ENCODE measurements at places on chromosomes 1 and 21.

GRCh38 chr1:14519976-14520375, 78.5 kb upstream of the KAZN start:
- no peak for DNase-seq

GRCh38 chr1:8412183-8412831, 94.4 kb downstream of the SLC45A1 start:
- no peak for DNase-seq

DNA sequence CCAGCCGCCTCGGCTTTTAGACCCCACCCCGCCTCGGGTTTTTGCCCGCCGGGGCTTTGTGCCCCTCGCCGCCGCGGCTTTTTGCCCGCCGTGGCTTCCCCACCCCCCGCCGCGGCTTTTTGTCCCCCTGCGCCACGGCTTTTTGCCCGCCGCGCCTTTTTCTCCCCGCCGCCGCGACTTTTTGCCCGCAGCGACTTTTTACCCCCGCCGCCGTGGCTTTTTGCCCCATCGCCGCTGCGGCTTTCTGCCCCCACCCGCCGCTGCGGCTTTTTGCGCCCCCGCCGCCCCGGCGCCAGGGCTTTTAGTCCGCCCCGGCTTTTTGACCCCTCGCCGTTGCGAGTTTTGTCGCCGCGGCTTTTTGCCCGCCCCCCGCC, 474.4 kb downstream of the FAM72C start:
- no peak for DNase-seq

GRCh38 chr1:101290119-101290921, 53.5 kb downstream of the S1PR1 start:
- DNase-seq: no peak

GRCh38 chr21:44521301-44521927, 18.6 kb downstream of the KRTAP10-1 start:
- no peak for DNase-seq

- DNase-seq: no peak
These were observed 15.3 kb upstream of the KLHDC8A start for GRCh38 chr1:205371871-205372660.

GRCh38 chr21:21233051-21233450, 234.8 kb downstream of the NCAM2 start:
- DNase-seq: no peak

DNA sequence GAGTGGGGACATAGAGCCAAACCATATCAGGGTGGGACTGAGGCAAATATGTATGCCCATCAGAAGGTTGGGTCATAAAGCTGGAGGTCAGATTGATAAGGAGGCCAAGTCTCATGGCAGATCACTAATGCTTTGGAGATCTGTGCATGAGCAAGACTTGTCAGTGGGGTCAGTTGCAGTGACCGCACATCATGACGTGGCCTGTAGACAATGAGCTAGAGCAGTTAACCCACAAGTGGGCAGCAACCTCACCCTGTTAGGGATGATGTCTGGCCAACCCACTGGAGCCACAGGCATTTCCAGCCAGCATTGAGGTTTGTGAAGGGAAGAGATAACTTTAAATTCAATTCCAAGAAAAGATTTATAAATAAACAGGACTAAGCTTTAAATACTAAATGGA, 66.7 kb downstream of the XCL1 start:
- no peak for DNase-seq

GRCh38 chr1:53470584-53470983, 11.4 kb downstream of the DMRTB1 start:
- DNase-seq: no peak

DNA sequence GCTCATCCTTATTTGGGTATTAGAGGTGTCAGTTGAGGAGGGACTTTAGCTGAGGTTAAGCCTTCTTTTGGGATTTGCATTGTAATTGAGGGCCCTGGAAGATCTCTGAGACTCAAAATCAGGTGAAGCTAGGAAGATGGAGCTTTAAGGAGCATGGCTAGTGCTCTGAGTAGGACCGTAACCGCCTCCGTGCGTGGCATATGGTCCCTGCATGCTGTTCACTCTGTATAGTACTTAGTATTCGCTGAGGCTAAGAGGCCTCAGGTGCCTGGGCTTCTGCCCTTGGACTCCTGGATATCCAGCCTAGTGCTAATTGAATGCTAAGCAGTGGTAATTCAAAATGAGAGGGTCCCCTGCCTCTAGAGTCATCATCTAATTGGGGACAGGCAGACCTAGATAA, 22.5 kb downstream of the NSUN4 start:
- no peak for DNase-seq

GRCh38 chr1:245179706-245180105, 24.9 kb downstream of the KIF26B start:
- DNase-seq: no peak

DNA sequence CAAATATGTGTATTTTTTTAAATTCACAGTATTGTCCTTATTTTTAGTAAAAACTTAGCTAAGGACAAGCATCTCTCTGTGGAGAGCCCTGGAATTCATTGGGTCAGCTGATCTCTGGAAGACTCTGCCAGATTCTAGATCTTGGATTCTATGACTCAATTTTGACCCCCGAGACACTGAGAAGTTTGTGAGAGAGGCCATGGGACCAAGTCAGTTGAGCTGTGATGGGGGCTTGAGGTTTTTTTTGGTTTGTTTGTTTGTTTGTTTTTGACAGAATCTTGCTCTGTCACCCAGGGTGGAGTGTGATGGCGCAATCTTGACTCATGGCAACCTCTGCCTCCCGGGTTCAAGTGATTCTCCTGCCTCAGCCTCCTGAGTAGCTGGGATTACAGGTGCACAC, 13.5 kb downstream of the SHISA4 start:
- DNase-seq: no peak

GRCh38 chr1:92817986-92818764, 13.7 kb upstream of the RPL5 start:
- DNase-seq: no peak

DNA sequence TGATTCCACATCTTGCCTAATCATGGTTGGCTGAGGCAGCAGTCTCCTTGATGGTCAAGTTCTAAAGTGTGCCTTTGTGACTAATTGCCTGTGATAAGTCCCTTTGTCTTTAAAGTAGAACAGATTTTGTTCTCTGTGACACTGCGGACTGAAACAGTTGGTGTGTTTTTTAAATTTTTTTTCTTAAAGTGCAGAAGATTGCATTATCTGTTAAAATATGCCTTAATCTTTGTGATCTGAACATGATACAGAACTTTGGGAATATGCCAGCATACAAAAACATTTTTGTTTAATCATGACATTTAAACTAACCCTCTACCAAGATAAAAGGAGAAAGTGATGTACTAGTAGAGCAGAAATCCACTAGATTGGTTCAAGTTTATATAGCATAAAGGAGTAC, 1260.6 kb upstream of the ADGRL2 start:
- DNase-seq: no peak

GRCh38 chr1:205014783-205015182, 28.2 kb upstream of the CNTN2 start:
- no peak for DNase-seq

DNA sequence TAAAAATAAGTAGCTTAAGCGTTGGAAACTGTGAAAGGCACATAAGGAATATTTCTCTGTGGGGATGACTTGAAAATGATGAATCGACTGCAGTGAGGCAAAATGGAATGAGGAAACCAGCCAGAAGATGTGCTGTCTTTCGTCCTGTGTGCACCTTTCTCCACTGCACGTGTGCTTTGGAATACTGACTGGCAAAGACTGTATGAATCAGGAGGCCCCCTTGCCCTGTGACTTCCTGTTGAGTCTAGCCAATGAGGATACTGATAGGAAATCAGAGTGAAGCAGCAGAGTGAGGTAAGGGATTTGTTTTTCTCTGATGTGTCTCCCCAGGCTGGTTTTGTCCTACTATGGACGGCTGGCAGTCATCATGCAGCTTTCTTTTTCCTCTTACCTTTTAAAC, 118.2 kb upstream of the ADGRL4 start:
- DNase-seq: no peak

DNA sequence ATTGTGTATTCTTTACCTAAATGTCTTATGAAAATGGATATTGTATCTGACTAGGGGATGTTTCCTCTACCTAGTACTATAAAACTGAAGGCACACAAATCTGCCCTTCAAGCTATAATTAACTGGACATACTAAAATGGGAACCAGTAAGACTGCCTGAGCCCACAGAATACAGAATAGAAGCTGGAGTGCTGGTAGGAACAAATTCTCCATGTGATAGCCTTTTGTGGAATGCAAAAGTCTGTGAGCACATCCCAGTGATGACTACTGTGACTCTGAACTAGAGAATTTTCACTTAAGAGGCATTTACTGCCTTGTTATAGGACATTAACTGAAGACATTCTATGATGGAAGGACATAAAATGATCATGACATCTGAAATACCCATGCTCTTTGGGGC, 30.3 kb downstream of the KIFAP3 start:
- DNase-seq: no peak

- DNase-seq: no peak
These were observed 54.1 kb downstream of the CD46 start for GRCh38 chr1:207805841-207806421.

GRCh38 chr1:92505015-92505692, 18.4 kb upstream of the GFI1 start:
- no peak for DNase-seq

DNA sequence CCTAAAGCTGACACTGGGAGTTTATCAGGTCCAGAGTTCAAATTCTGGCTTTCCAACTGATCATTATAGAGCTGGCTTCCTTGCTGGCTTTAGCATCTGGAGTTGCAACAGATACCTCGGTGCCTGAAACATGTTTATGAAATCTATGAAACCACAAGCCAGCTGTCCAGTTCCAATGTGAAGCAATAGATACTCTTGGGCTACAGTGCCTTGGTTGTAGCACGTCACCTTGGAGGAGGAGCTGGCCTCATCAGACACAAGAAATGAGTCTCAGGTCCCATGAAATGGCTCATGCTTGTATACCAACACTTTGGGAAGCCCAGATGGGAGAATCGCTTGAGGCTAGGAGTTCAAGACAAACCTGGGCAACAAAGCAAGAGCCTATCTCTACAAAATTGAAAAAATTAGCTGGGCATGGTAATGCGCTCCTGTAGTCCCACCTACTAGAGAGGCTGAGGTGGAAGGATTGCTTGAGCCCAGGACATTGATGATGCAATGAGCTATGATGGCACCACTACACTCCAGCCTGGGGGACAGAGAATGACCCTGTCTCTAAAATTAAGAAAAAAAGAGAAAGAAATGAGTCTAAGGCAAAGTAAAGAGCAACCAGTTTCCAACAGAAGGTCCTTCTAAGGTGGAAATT, 132.5 kb upstream of the ZNF648 start:
- DNase-seq: no peak

GRCh38 chr1:210920258-210920657, 213.7 kb downstream of the KCNH1 start:
- no peak for DNase-seq

GRCh38 chr21:38267136-38267755, 10.5 kb downstream of the KCNJ15 start:
- no peak for DNase-seq

DNA sequence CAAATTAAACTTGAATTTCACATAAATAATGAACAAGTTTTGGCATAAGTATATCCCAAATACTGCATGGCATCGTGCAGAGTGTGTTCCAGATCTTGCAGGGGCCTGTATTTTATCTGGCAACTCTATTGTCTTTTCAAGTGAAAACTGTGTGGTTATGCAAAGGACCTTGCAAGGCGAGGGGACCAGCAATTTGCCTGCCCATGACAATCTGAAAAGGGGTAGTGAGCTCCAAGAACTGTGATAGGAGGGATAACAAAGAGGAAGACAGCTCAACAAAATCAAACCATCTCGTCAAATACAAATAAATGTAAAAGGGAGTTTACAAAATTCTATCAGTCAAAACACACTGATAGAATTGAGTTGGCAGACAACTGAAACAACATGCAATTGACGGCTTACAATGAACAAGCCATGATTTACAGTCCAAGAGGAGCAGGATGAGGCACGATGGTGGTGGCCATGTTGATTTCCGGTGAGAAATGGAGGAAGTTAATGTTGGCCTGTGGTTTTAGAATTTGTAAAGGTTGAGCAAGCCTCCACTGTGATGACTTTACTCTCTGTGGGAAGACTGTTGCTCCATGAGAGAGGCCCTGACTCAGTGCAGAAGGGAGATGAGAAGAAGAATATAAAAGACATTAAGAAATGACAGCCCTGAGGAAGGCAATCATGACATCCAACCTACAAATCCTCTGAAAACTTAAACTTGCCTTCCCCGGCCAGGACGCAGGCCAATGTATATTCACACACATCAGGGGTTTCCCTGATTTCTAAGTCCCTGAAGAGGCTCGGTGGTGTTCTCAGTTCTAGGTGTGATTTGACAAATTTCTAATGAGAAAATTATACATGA, 132.2 kb downstream of the ADSS2 start:
- no peak for DNase-seq

- DNase-seq: no peak
These were observed 9.5 kb downstream of the CFH start for GRCh38 chr1:196661345-196661744.

Measured in effector CD8-positive, alpha-beta T cell (primary cell).